ENCODE measurements at places on chromosomes 16 and 17. TPM values are rescaled to one million over a fixed set of nuclear protein-coding genes. Genes with fewer than 3 reads are reported as not detected.

The ZNF423 gene
- total RNA-seq: 7.9 TPM

The CES3 gene
- total RNA-seq: 0.08 TPM

- H3K27me3 ChIP-seq: peaks cover 5% of the 10 kb centered on the region
- H3K27ac ChIP-seq: no peak overlapping the region
- H3K4me3 ChIP-seq: no peak overlapping the region
- peaks cover 15% of the 10 kb centered on the region for H3K4me1 ChIP-seq
These were observed 33.5 kb downstream of the ADAM11 start for GRCh38 chr17:44792276-44792675.

The PRKAR1A gene
- 454 TPM for total RNA-seq

The KRTAP2-2 gene
- total RNA-seq: not detected

The SULT1A1 gene
- total RNA-seq: 1.8 TPM

- H3K27me3 ChIP-seq: no peaks in the 10 kb centered on the region
- no peak overlapping the region for H3K27ac ChIP-seq
- H3K4me1 ChIP-seq: no peaks in the 10 kb centered on the region
- peak; percentile 86 for DNase-seq
These were observed 11.5 kb upstream of the PITPNA start for GRCh38 chr17:1573932-1574696.

The P2RX5 gene
- 3.0 TPM for total RNA-seq

The ATP1B2 gene
- 0.10 TPM for total RNA-seq

- H3K4me1 ChIP-seq: no peaks in the 10 kb centered on the region
- peak; percentile 53 for DNase-seq
- no peak within 1 kb of the TSS for H3K27ac ChIP-seq
These were observed at the start of gene NECAB2 for GRCh38 chr16:83967838-83968305. TSS of gene NECAB2 (plus strand) at chr16:83968244. CDS start at chr16:83968649, 405 bp downstream.

DNA sequence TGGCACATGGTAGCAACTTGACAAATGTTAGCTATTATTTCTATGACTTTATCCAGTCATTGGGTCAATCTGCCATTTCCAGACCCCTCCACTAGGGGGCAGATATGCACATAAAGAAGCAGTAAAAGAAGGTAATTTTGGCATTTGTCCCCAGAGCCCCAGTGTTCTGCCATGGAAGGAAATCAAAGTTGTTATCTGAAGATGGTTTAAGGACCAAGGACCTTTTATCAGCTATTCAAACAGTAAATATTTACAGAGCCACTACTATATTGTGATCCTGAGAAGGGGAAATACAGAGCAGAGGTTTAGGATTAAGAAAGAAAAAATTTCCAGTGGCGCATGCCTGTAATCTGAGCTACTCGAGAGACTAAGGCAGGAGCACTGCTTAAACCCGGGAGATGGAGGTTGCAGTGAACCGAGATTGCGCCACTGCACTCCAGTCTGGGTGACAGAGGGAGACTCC lies 20.0 kb downstream of the TRAF4 start:
- no peaks in the 10 kb centered on the region for H3K27me3 ChIP-seq
- H3K36me3 ChIP-seq: peaks cover 25% of the 10 kb centered on the region
- peak; percentile 84 for DNase-seq
- no peaks in the 10 kb centered on the region for H3K4me1 ChIP-seq

The SLC35G6 gene
- not detected for total RNA-seq

DNA sequence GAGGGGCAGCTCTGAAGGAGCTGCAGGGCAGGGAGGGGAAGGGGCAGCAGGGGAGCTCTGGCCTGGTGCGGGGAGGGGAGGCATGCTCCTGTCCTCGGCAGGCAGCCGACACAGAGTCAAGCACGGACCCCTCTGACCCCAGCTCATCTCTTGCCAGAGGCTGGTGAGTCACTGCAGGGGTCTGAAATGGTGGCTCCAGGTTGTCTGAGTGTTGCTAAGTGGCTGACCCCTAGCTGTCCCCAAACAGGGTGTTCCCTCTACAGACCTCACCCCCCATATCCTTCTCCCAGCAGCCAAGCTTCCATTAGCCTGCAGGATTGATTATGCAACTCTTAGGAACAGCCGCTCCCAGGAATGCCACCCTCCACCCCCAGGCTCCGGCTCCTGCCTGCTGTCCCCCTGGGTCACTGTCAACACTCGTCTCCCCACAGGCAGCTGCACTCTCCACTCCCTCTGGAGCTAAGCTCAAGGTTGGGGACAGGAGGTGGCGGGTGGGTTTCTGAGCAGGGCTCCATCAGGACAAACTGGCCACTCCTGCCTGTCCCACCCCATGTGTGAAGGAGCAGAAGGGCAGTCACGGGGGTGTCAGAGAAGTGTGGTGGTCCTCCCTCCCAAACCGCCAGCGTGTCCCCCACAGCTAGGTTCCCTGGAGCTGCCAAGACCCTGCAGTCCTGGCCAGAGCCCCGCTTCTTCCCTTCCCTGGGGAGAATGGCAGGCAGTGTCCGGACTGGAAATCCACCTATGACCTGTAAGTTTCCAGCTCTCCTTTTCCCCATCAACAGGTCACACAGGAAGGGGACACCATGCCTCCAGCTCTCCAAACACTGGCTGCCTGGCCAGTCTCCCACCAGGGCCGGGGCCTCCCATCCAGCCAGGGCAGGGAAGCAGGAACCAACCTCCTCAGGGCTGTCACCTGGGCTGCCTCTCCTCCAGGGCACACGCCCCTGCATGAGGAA lies 1.0 kb downstream of the MYLK3 start:
- no peaks in the 10 kb centered on the region for H3K36me3 ChIP-seq
- H3K4me3 ChIP-seq: no peak overlapping the region
- peak overlapping the region; percentile 7 for H3K27ac ChIP-seq
